Cortex of kidney (tissue), 1 donor: ENCODE measurements at places on chromosomes 3 and 15.

GRCh38 chr15:50797926-50798325 lies 32.4 kb upstream of the SPPL2A start:
- DNase-seq, result no peak

DNA sequence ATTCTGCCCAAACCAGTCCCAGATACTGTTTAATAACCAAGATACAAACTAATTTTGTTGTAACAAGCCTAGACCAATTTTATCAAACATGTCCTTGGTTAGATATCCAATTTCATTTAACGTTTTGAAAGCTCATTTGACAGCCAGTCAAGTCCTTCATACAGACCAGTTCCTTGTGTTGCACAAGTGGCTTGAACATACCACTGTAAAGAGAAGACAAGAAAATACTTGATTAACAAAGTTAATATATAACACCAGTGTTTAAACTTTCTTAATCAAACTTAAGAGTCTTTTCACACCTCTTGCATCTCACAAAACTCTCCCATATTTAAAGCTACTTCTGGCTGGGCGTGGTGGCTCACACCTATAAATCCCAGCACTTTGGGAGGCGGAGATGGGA lies 16.0 kb downstream of the PDE12 start:
- no peak for DNase-seq

DNA sequence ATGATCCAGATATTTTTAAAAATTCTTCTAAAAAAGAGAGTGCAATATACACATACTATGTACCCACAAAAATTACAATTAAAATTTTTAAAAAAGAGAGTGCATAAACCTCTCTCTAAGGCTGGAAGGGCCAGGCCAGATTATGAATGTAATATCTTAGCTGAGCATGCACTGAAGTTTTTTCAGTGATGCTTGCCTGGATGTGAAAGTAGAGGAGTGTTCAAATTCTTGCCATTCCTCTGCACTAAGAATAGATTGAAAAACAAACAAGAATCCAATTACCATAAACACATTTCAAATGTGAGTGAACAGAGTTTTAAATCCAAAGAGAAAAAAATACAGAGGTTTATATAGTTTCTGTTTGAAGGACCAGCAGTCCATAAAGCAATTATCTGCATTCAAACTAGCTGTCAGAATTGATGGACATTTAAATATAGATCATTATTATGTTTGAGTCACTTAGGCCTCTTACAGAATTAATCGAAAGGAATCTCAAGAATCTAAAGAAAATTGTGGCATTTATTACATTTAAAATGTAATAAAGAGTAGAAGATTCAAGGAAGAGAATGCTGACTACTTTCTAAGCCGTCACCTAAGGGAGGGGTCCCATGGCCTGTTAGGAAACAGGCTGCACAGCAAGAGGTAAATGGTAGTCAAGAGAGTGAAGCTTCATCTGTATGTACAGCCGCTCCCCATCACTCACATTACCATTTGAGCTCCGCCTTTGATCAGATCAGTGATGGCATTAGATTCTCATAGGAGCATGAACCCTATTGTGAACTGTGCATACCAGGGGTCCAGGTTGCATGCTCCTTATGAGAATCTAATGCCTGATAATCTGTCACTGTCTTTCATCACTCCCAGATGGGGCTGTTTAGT lies 159.3 kb upstream of the MDFIC2 start:
- no peak for DNase-seq

- no peak for DNase-seq
Observed at GRCh38 chr3:194057570-194058188, 78.3 kb upstream of the HES1 start.
